ENCODE measurements at places on chromosomes 3 and 15. TPM values are rescaled to one million over a fixed set of nuclear protein-coding genes. Genes with fewer than 3 reads are reported as not detected.
A peak's percentile ranks its signal among the peaks of the same experiment; 100 is the strongest.

The PTX3 gene
- 0.32 TPM for total RNA-seq

The UBA3 gene
- 62.2 TPM for total RNA-seq

The IL17RE gene
- 12.8 TPM for total RNA-seq

The PLA2G4D gene
- total RNA-seq, result 0.07 TPM

The LMOD3 gene
- not detected for total RNA-seq

The ZNF660 gene
- total RNA-seq, result 0.10 TPM

The ZPLD1 gene
- total RNA-seq, result 0.46 TPM

The GOLGA6L6 gene
- total RNA-seq, result not detected

The KIF15 gene
- 15.0 TPM for total RNA-seq

The BLOC1S6 gene
- total RNA-seq, result 32.5 TPM

The CPLX3 gene
- total RNA-seq, result not detected

The IL17RD gene
- 1.7 TPM for total RNA-seq

The FES gene
- 1.5 TPM for total RNA-seq

The PAQR5 gene
- 0.07 TPM for total RNA-seq

The LARP6 gene
- 29.3 TPM for total RNA-seq

The DNAH12 gene
- under 0.01 TPM for total RNA-seq

DNA sequence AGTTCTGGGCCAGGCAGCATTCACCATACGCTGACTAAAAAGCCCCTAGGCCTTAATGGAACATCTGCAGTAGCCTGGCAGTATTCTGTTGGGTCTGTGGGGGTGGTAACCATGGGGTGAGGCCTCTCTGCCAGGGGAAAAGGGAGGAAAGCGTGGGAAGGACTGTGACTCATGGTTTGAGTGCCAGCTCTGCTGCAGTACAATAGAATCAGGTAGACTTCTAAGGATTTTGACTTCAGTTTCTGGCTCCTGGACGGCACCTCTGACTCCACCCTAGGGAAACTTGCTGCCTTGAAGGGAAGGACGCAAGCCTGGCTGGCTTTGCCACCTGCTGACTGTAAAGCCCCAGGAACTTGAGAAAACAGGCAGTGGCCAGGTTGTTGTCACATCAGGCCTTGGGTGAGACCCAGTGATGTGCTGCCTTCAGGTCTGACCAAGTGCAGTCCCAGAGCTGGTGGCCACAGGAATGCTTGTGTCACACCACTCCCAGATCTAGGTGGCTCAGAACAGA is 148.6 kb downstream of the SUCNR1 start:
- DNase-seq, result peak; percentile 93

DNA sequence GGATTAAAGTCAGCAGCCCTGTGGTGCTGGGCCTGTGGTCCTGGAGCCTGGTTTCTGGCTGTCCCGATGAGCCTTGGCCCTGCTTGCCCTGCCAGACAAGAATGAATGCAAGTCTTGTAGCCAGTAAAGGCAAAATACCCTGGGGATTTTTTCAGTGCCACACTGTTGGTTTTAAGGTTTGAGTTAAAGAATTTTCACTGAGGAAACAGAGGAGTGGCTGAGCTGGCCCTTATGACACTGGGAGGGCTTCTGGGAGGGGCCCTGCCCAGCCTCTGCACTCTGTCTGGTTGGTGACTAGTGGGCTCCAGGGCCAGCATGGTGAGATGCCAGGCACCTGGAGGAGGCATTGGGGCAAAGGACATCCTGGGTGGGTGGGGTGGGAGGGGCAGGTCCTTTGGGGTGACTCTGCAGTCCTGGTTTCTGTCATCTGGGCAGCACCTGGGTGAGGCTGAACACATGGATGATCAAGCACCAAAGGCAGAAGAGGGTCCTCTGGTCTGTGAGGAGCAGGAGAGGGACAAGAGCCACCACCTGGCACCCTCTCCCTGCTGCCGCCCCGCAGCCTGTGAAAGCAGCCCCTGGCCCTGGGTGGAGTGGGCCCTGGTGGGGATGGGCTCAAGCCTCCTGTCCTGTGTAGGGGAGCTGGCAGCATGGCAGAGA is 12.5 kb upstream of the PLA2G4E start:
- DNase-seq, result no peak

DNA sequence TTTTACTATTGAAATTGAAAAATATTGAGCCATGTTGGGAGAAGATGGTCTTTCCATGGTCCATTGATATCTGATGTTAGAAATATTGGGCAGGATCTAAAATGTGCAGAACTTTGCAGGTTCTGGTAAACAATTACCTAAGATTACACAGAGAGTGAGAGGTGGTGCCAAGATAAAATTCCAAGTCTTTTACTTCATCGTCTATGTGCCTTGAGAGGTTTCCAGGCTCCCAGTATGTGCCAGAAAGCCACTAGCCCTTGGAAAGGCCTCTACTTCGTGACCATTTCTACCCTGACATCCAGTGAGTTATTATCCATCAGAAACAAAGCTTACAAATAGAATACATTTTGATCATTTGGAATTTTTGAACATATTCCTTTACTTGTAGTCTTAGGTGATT is 27.6 kb downstream of the CD200 start:
- DNase-seq, result no peak

- no peak for DNase-seq
Measured at GRCh38 chr15:70401709-70402108, 304.0 kb upstream of the TLE3 start.

- DNase-seq, result no peak
Measured at GRCh38 chr15:29611057-29611456, 211.2 kb downstream of the TJP1 start.

DNA sequence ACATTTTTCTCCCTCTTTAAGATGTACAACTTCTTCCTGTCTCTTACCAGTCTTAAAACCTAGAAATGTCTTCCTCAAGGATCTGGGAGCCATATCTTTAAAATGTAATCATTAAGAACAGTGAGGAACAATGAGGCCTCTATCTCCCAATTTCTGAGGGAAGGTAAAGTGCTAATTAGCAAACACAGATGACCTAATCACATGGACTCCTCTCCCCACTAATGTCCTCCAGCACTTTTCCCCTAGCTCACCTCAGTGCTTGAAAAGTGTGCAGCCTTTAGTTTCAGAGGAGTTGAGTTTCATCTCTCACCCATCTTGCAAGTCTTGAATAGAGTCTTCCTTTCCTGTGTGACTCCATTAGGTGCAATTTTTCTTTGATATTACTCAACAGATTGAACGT is 771.0 kb downstream of the PDCD6IP start:
- DNase-seq, result no peak

GRCh38 chr3:18843188-18843587 is 305.1 kb upstream of the KCNH8 start:
- DNase-seq, result no peak

- DNase-seq, result no peak
Measured at GRCh38 chr3:173440514-173440913, 43.0 kb downstream of the NLGN1 start.

- DNase-seq, result peak; percentile 55
Measured at GRCh38 chr3:152232679-152233078, 36.0 kb upstream of the MBNL1 start.

GRCh38 chr3:25834346-25834745 is 44.5 kb downstream of the OXSM start:
- DNase-seq, result no peak

DNA sequence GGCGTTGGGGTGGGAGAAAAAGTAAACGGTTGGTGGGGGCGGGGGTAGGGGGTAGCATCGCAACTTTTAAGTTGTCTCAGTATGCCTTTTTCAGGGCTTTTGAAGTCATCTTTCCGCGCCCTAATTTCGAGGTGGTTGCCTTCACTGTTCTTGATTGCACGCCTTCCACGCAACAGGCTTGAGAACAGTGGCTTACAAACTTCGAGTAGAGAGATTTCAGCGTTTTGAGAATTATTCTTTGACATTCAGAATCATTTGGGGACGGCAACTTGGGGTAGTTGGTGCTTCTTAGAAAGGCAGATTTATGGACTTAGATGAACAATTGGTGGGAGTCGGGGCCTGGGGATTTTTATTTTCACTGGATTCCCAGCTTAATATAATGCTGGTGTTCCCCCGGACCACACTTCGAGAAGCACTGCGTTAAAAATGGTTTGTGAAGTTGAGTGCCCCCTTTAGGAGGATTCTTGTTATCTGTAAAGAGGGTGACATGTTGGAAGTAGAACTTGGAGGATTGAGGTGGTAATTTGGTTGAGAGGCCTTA is 880 bp downstream of the PPP4R2 start:
- DNase-seq, result peak; percentile 63

DNA sequence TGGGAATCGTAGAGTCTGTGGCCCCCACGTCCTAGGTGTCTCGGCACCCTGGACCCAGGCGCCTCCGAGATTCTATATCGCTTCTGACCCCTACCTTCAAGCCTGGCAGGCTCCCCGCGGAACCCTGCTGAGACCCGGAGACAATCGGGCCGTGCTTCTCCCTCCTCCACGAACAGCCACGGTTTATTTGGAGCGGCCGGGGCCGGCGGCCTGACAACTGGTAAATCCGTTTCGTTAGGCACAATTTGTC is 1.4 kb downstream of the GATA2 start:
- DNase-seq, result no peak

GRCh38 chr3:119308355-119308754 is 14.2 kb downstream of the ARHGAP31 start:
- DNase-seq, result no peak

DNA sequence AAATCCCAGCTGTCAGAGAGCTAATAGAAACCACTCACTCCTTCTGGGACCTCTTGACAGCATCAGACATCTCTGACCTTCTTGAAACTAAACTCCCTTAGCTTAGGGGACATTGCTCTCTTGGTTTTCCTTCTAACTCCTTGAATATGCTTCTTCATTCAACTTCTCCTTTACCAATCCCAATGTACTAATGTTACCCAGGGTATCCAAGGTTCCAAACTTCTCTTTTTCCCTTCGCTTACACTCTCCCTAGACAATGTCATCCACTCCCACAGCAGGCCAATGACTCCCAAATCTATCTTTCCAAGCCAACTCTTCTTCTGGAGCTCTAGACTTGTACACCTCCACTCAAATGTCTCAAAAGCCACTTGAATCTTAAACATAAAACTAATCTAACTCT is 14.6 kb downstream of the HEXA start:
- DNase-seq, result no peak

GRCh38 chr3:133940536-133940935 is 44.9 kb upstream of the RAB6B start:
- DNase-seq, result no peak

- DNase-seq, result no peak
Measured at GRCh38 chr15:68576235-68576892, 2.4 kb upstream of the CORO2B start.

GRCh38 chr15:74500401-74500800 is 39.4 kb upstream of the UBL7 start:
- DNase-seq, result no peak

DNA sequence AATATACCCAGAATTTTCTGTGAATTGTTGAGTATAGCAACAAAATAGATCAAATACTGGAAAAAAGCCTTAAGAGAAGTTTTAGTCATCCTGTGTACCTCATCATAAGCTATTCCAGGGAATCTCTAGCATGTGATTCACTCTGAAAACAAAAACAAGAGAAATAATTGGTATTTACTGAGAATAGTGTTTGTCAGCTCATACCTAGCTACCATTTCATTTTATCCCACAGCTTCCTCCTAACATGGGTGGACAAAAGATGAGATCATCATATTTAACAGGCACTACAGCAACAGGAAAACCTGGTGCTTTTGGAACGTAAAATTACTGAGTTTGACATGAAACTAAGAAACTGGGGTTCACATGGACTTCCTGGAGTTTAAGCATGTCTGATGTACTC is 753.5 kb upstream of the NECTIN3 start:
- DNase-seq, result no peak

- no peak for DNase-seq
Measured at GRCh38 chr15:40333922-40334492, 6.7 kb downstream of the CCDC9B start.

- DNase-seq, result peak; percentile 77
Measured at GRCh38 chr3:124834723-124835718, 52.1 kb downstream of the ITGB5 start.

DNA sequence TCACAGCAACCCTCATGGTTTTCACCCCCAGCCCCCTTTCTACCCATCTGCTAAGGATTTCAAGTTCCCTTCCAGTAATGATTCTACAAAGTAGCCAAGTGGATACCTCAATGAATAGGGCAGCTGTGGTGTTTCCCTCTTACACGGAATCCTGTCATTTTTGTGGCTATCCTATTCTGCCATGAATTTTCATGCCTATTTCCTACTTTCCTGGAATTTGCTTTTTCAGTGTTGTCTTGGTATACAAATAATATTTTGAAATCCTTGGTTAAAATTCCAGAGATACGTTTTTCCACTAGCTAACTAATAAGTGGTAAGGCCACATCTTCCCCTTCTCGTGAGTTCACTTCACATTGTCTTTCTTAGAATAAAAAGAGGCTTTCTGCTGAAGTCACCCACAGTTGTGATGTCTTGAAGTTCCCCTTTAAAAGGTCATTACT is 7.5 kb downstream of the ADPRH start:
- no peak for DNase-seq

DNA sequence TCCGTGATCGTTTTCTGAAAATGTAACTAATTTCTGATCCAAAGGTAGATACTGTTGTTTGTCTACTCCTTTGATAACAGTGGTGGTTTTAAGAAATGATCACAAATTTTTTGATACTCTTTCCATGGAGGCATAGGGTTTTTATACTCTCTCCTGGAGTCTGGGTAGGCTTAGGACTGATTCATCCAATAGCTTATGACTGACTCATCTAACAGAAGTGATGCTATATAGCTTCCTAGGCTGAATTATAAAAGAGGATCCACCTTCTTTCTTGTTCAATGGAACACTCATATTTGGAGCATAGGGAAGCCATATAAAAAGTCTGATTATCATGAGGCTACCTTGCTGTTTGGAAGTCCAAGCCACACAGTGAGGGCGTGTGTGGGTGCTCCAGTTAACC is 84.3 kb downstream of the CHST2 start:
- peak; percentile 68 for DNase-seq

DNA sequence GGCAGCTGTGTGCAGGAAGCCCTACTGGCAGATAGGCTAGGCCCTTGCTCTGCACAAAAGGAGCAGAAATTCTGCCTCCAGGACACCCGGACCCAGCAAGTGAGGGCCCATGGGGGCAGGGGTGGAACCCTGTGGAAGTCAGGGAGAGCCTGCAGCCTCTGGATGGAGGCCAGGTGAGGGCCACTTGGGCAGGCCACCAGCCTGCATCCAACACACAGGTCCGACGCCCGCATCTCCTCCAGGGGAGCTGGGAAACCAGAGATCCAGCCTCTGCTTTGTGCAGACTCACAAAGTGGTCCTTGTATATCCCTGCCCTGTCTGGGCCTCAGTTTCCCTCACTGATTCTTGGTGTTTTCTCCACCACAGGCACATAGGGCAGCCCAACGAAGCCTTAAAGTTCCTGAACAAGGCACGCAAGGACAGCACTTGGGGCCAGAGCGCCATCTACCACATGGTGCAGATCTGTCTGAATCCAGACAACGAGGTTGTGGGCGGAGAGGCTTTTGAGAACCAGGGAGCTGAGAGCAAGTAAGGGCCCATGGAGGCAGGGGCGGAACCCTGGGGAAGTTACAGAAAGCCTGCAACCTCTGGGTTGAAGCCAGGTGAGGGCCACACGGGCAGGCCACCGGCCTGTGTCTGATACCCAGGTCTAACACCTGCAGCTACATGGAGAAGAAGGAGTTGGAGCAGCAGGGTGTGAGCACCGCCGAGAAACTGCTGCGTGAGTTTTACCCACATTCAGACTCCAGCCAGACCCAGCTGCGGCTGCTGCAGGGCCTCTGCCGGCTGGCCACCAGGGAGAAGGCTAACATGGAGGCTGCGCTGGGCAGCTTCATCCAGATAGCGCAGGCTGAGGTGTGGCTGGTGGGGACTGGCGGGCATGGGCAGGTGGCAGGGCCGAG is 16.6 kb downstream of the CSRNP1 start:
- no peak for DNase-seq

Measured in foreskin keratinocyte (primary cell).